ENCODE measurements at places on chromosomes 6 and 20.

DNA sequence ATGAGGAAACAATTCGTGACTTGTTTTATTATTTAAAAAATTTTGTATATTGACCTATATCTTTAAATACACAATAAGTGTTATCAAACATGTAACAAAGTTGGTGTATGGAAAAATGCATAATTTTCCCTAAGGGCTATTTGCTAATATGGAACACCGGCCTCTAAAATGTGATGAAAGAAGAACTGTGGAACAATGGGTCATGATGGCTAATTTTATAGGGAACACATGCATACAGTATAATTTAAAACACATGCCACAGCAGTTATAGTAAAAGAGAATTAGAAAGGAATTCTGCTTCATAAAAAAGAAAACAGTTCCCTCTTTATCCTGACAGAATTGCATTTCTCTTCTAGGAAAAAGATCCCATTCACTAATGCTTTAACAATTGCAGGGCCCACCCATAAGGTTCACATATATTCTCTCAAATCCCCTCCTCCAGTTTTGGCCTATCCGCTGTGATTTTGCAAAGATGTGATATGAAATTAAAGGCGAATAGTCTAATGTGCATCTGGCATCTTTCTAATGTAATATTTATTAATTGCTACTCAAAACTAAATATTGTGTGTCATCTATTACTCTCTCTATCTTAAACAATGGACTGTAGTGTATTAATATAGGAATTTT is 628.1 kb upstream of the CITED2 start:
- no peak for DNase-seq

DNA sequence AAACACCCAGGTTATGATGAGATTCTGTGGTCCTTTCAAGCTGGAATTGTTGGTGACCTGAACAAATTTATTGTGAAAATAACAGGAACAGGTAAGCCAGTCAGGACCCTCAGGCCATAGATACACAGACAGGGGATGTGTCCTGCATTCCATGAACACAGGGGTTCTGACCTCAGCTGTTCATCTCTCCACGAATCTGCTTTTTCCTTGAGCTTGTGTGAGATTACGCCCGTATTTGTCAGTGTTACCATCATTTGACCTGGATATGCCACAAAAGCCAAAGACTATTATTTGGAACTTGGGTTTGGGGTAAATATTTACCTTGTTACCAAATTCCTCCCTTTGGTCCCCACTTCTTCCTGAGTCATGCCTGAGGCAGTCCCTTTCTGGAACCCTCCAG is 288.9 kb downstream of the PREX1 start:
- DNase-seq: no peak

GRCh38 chr6:73665686-73666319 is 12.0 kb upstream of the SLC17A5 start:
- DNase-seq: no peak

- DNase-seq: no peak
Observed at GRCh38 chr6:114362957-114363356, 20.1 kb upstream of the HS3ST5 start.

GRCh38 chr20:16098890-16099639 is 474.2 kb downstream of the KIF16B start:
- DNase-seq: no peak

DNA sequence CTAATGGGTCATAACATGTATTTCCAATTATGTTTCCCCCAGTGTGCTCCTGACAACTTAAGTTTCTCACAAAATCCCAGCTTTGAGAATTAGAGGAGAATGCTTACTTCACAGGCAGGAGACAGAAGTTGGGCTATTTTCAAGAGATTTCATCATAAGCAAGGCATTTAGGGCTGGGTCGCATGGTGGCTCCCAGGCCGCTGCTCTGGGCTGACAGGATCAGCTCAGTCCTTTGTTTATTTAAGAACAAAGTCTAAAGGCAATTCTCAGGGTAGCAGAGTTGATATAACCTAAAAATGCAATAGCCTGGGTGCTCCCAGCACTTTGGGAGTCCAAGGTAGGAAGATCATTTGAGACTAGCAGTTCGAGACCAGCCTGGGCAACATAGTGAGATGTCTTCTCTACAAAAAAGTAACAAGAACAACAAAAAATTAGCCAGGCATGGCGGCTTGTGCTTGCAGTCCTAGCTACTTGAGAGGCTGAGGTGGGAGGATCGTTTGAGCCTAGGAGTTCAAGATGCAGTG is 10.9 kb downstream of the FOXQ1 start:
- no peak for DNase-seq

GRCh38 chr20:31864521-31865400 is 5.6 kb downstream of the DUSP15 start:
- DNase-seq: no peak

GRCh38 chr6:166764473-166765233 is 137.6 kb upstream of the RPS6KA2 start:
- DNase-seq: no peak

DNA sequence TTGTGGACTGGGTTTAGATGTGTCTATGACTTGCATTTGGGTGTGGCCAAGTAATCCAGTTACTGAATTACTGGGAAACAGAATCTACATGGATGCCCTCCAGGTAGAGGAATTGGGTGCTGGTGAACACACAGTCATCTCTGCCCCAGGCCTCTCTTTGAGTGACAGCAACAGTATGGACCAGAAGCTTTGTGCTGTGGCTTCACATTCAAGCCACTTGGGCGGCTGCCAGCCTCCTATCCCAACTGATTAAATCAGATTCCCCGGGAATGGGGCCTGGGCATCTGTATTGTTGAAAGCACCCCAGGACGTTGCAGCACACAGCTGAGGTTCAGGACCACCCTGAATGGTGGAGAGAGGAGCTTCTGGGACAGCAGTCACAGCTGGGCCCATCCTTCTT is 144.6 kb downstream of the DHX35 start:
- no peak for DNase-seq

DNA sequence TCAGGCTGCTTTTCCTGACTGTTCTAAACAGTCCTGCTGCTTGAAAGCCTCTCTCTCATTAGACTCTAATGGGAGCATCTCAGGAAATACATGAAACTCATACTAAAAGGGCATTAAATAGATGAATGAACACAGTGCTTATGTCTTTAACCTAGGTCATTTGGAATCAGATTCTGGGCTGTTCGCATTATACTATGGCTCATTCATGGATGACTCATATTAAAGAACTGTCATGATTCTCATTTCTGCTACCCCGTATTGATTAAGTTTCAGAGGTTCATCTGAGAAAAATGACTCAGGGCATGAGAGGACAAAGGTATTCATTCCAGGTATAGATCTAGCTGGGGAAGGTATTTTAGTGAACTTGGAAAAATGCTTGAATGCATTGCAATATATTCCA is 335.5 kb downstream of the GJA1 start:
- no peak for DNase-seq

- no peak for DNase-seq
Observed at GRCh38 chr6:44789806-44790205, 402.3 kb downstream of the CDC5L start.

DNA sequence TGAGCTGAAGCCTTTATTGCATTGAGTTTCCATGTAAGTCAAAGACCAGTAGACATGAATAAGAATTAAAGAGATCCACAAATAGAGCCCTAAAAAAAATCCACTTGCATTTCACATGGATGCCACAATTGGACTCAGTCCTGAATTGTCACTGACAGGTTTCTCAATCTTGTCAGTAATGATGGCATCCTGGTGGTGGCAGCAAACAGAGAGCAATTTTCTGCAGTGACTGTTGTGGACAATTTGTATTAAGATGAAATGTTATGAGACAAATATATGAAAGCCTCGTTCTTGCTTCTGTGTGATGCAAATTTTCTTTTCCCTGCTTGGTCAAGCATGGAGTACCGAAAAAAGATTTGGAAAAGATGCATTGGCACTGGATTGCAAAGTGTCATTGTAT is 278.9 kb downstream of the SAMD5 start:
- DNase-seq: no peak

DNA sequence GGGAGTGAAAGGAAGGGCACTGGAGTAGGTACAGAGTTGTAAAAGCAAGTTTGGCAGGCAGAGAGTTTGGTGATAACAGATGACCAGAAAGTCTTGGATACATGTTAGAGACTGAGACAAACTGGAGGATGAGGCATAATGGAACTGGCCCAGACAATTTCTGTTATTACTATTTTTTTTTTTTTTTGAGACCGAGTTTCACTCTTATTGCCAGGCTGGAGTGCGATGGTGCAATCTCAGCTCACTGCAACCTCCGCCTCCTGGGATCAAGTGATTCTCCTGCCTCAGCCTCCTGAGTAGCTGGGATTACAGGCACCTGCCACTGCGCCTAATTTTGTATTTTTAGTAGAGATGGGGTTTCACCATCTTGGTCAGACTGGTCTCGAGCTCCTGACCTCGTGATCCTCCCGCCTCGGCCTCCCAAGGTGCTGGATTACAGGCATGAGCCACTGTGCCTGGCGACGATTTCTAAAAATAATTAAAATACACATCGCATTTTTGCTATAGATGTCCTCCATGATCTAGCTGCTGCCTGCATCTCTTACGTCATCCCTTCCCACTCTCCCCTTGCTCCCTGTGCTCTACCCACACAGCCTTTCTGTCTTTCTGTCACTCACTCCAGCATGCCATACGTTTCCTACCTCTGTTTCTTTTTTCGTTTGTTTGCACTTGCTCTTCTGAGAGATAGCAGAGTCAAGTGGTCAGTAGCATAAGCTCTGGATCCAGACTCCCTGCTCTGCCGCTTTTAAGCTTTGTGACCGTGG is 23.5 kb downstream of the MAPK14 start:
- DNase-seq: no peak

- DNase-seq: no peak
Observed at GRCh38 chr6:150934380-150934779, 68.9 kb downstream of the MTHFD1L start.

DNA sequence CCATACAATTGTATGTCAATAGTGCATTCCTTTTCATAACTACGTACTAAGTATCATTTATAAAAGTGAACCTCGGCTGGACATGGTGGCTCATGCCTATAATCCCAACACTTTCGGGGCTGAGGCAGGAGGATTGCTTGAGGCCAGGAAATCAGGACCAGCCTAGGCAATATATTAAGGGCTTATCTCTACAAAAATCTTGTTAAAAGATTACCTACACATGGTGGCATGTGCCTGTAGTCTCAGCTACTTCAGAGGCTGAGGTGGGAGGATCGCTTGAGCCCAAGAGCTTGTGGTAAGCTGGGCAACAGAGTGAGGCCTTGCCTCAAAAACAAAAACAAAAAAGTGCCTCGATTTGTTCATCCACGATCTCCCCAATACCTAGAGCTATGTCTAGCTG is 449.7 kb upstream of the SULF2 start:
- no peak for DNase-seq

DNA sequence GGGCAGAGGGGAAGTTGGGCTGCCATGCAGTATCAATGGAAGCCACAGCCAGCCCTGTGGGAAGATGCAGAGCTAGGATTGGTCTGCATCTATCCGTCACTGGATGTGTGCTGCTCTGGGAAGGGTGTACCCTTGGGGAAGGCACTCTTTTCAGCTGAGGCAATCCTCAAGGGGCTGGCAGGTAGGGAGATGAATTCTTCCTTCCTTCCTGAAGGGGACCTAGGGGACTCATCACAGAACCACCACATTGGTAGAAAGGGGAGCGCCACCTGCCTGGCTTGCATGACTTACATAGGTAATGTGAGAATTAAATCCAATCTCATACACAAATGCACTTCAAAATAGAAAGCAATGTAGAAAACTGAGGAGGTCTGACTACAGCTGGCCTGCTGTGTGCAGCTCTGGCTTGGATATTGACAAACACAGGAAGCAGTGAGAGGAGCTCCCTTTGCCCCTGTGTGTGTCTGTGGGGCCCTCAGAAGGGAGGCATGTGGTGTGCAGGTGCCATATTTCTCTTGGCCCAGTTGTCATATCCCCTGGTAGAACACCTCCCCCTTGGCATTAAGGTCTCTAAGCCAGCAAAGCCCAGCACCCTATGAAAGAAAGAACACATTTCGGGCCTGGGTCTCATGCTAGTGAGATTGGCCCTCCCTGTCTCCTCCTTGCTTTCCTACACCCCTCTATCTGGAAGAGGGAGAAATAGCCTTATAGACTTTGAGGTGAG is 260.3 kb upstream of the MOCS1 start:
- DNase-seq: no peak

DNA sequence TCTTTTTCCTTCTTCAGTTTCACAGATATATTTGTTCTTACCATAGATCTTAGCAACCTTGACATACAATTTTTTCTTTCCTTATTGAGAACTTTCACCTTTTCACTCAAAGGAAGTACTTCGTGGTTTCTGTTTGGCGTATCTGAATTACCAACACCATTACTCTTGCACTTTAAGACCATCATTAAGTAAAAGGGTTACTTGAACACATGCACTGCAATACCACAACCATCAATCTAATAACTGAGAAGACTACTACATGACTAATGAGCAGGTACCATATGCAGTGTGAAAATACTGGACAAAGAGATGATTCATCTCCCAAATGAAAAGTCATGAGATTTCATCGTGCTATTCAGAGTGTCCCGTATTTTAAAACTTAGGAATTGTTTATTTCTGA is 21.7 kb upstream of the SENP6 start:
- no peak for DNase-seq

- no peak for DNase-seq
Observed at GRCh38 chr6:169960886-169961611, 209.6 kb downstream of the ERMARD start.

GRCh38 chr6:744666-745353 is 51.9 kb upstream of the EXOC2 start:
- DNase-seq: no peak

- no peak for DNase-seq
Observed at GRCh38 chr6:498795-499231, 107.3 kb downstream of the IRF4 start.
